ENCODE measurements at places on chromosomes 7 and 10. TPM values are rescaled to one million over a fixed set of nuclear protein-coding genes. Genes with fewer than 3 reads are reported as not detected.

- DNase-seq: no peak
These were observed 47.1 kb downstream of the ZNF680 start for GRCh38 chr7:64515781-64516180.

GRCh38 chr7:106795877-106796231, 69.2 kb upstream of the PIK3CG start:
- DNase-seq: no peak

GRCh38 chr7:116953906-116954838, 871 bp downstream of the ST7 start:
- DNase-seq: peak; percentile 90

GRCh38 chr7:79909176-79909575, 225.5 kb upstream of the GNAI1 start:
- DNase-seq: no peak

DNA sequence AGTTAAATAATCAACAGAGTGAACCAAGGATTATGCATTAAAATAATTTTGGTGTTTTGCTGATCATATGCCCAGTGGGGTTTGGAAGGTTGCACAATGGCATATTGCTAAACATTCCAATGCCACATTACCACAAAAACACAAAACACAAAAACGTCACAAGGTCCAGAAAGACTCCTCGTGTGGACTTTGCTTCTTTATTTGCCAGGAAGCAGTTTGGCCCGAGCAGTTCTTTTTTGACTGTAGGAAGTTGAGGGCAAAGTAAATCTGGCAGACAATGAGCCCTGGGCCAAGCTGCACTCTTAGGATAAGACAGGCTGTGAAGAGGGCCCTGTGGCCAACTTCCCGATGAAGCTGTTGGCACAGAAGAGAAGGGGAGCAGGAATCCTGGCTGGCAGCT, 39.2 kb upstream of the SLC35B4 start:
- no peak for DNase-seq

The KNDC1 gene
- total RNA-seq: 16.0 TPM

The AKR1C1 gene
- 2.9 TPM for total RNA-seq

The PPP1R3A gene
- not detected for total RNA-seq

The MAGI2 gene
- 26.4 TPM for total RNA-seq

The WNT8B gene
- 1.9 TPM for total RNA-seq
